ENCODE measurements at places on chromosomes 2 and 18. TPM values are rescaled to one million over a fixed set of nuclear protein-coding genes. Genes with fewer than 3 reads are reported as not detected.

Gene SERPINB13
- not detected for total RNA-seq

Gene EXOC6B
- total RNA-seq = 40.5 TPM

Gene EVX2
- not detected for total RNA-seq

Gene SLC9A4
- not detected for total RNA-seq

Gene CNDP1
- total RNA-seq = not detected

Gene ZSWIM2
- 0.51 TPM for total RNA-seq

Measured in subcutaneous adipose tissue (tissue), 4 donors.